HT1080 (cell line): ENCODE measurements at places on chromosomes 16 and 17. TPM values are rescaled to one million over a fixed set of nuclear protein-coding genes. Genes with fewer than 3 reads are reported as not detected.

ZMYND15 gene
- not detected in 2 replicates for total RNA-seq

GOSR1 gene
- 20.8 and 27.4 TPM in 2 replicates for total RNA-seq

CCL17 gene
- total RNA-seq: not detected in 2 replicates

CX3CL1 gene
- total RNA-seq: 0.03 and 0.07 TPM in 2 replicates

TMEM100 gene
- 0.40 and 0.82 TPM in 2 replicates for total RNA-seq

DNA sequence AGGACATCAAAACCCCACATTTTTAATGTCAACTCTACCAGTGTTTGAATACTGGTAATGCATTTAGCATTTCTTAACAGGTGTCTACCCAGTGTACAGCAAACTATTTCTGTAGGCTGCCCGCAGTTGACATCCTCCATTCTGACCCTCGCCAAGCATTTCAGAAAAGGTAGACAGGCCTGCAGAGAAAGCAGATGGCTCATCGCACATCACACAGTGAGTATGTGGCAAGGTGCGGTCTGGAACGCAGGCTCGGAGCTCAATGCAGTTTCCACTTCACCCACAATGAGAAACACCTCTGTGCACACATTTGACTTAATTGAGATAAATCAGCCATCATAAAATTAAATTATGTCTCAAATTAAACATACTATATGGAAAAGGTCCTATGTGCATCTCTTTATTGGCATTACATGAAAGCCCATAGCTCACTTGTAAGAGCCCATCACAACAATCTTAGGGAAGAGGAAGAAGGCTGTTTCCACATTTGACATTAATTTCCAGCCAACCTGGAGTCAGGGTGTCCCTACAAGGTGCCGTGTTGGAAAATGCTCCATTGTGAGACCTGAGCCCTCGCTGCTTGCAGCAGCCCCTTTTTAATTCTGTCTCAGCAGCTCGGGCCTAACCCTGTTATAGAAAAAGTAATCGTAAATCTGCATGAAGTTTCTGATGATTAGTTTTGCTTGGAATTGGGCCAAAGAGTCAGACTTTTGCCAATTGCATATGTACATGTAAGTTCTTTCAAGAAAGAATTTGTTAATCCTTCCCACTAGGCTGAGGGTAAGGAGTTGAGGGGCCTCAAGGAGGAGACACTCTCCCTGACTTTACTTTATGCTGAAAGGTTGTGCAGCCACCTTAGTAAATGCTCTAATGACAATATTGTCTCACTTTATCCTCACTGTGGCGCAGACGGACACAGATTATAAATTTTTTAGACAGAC is 378.7 kb upstream of the DYNLRB2 start:
- DNase-seq: no peak

DNA sequence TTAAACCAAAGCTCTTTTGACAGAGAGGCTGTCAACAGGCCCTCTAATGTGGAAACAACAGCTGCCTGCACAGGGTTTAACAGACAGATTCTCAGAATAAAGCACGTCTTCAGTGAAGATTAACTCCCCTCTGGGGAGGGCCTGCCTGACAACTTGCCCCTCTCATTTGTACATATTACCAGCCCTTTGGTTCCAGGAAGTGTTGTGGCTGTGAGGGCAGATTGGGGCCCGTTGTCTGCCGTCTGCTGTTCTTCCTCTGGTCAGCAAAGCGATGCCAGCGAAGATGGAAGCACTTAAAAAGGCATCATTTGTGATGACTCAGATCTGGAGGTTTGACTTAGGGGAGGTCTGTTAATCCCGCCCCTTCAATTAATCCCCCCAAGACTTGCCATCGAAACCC is 177.0 kb upstream of the IRX6 start:
- DNase-seq: no peak

GRCh38 chr16:26267641-26268040 is 575.9 kb downstream of the HS3ST4 start:
- DNase-seq: no peak

DNA sequence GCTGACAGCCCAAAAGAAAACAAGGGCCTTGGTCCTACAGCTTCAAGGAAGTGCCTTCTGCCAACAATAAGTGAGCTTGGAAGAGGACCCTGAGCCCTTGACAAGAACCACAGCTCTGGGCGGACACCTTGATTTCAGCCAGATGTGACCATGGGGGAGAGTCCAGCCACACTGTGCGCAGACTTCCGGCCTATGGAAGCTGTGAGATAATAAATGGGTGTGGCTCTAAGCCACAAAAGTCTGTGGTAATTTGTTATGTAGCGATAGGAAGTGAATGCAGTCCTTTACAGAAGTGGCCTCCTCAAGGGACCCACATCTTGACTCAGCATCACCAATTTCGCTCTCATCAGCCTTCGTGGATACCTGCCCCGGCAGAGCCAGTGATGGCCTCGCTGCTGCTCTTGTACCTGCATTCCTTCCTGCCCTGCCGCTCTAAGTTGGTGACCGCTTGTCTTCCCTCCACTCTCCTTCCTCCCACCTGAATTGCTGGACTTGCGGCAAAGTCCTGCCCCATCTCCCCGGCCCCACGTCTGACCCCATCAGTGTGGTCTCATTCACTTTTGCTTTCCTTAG is 29.3 kb downstream of the PRSS54 start:
- DNase-seq: no peak

DNA sequence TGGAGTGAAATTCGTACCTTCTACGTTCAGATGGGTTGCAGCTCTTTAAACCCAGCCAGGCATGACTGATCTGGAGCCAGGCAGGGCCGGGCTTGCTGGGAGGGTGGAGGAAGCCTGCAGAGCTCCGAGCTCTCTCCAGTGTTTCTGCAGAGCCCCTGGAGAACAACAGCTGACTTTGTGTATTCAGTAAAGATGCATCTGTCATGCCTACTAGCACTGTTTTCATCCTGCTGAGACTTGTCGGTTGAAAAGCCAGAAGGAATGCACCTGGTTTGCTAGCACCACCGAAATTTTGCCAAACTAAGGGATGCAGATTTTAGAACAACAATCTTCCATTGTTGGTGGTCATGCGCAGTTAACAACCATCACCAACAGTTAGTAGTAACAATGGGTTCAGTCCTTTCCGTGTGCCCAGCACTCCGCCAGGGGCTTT is 22.4 kb upstream of the SCNN1B start:
- DNase-seq: no peak

DNA sequence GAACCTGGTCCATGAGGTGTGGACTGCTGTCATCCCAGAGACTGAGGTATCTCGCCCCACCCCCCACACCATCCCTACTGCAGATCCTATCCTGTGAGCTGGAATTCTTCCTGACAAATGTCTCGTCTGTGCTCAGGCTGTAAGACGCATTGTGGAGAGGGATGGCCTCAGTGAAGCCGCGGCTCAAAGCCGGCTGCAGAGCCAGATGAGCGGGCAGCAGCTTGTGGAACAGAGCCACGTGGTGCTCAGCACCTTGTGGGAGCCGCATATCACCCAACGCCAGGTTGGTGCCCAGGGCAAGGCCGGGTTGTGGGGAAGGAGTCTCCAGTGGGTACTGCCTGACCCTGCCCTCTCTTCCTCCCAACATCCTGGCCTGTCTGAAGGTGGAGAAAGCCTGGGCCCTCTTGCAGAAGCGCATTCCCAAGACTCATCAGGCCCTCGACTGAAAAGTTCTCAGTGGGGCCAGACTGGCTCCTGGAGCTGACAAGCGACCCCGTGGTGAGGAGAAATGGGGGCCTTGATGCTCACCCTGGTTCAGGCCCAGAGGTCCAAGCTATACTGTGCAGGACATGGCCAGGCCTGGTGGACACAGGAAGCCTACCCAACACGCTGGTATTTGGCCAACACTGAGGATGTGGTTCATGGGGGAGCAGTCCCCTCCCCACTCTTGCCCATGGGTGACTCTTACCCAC is 1.2 kb upstream of the MLX start:
- DNase-seq: no peak

- no peak for DNase-seq
Measured at GRCh38 chr16:19697756-19698318, 20.2 kb downstream of the KNOP1 start.

- DNase-seq: no peak
Measured at GRCh38 chr16:379183-379960, 2.4 kb downstream of the PGAP6 start.

GRCh38 chr16:12403746-12404658 is 399.7 kb downstream of the CPPED1 start:
- DNase-seq: no peak

DNA sequence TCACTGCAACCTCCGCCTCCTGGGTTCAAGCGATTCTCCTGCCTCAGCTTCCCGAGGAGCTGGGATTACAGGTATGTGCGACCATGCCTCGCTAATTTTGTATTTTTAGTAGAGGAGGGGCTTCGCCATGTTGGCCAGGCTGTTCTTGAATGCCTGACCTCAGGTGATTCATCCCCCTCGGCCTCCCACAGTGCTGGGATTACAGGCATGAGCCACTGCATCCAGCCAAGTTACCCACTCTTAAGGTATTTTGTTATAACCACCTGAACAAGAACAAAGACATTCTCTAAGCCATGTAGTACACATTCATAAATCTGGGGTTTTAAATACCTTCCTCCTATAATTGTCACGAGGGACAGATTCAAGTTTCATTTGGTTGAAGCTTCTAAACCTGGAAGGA is 12.3 kb upstream of the TMEM170A start:
- peak; percentile 20 for DNase-seq

- DNase-seq: no peak
Measured at GRCh38 chr16:73713251-73713650, 583.4 kb upstream of the PSMD7 start.

GRCh38 chr17:73343168-73343634 is 31.4 kb upstream of the CDC42EP4 start:
- DNase-seq: peak; percentile 82

GRCh38 chr17:32341141-32341856 is 674 bp downstream of the C17orf75 start:
- DNase-seq: peak; percentile 28

GRCh38 chr16:55257966-55258613 is 65.9 kb upstream of the IRX6 start:
- peak; percentile 54 for DNase-seq

DNA sequence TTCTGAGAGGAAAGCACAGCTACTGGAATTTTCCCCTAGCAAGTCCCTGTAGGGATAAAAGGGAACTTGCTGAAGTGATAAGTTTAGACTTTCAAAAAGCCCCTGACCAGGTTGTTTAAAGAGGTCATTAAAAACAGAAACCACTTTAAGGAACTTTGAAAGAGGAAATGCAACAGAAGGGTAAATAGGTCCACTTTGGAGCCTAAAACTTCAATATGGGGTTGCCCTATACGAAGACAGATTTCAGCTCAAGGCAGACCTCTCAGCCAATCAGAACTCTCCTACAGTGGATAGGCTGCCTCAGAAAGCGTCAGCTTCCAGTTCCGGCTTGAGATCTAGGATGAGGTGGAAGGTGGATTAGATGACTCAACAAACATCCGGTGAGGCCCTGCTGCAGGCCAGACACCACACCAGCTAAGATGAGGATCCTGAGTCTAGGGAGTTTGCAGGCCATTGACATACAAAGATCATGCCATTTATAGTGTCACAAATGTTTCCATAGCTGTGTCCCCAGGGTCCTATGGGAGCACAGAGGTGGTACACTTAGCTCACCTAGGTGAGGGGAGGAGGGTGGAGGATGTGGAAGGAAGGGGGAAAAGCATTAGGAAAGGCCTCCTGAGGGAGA is 7.9 kb upstream of the MFSD6L start:
- DNase-seq: peak; percentile 59
